NCI-H187 (cell line): ENCODE measurements at places on chromosomes 12 and 14.

- DNase-seq: no peak
Observed at GRCh38 chr14:33836900-33837577, 113.8 kb downstream of the EGLN3 start.

- DNase-seq: no peak
Observed at GRCh38 chr14:20818861-20819260, 16.2 kb upstream of the RNASE1 start.

DNA sequence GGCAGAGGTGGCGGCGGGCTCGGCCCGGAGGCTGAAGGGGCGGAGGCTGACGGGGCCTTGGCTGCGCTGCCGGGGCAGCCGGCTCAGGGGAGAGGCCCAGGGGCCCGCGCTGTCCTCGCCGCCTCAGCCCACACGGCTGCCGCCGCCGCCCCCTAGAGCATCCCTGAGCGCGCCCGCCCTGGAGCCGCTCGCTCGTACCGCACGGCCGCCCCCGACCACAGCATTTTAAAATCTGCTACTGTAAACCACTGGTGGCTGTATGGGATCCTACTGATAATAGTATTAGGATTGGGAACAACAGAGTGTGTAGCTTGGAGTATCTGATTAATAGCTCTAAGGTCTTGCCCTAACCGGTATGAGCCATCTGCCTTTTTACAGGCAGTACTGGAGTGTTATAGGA, 22.2 kb upstream of the EDDM3A start:
- DNase-seq: no peak

DNA sequence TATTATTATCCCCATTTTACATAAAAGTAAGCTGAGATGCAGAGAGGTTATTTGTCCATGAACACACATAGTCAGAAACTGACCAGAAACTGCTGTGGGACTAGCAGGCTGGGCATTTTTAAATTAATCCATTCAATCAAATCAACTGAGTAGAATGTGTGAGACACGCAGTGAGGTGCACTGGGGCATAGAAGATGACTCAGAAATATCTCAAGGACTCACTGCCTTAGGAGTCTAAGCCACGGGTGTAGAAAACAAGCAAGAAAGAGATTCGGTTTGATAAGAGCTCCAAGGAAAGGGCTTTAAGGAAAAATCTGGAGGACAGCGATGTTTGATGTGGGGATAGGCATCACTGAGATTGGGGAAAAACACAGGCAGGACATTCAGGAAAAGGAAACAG, 127.8 kb downstream of the ANO2 start:
- no peak for DNase-seq

- no peak for DNase-seq
Observed at GRCh38 chr12:100820314-100820713, 25.7 kb downstream of the ANO4 start.

GRCh38 chr14:75242546-75243273, 35.9 kb upstream of the FOS start:
- DNase-seq: no peak

- no peak for DNase-seq
Observed at GRCh38 chr12:113071135-113072112, 14.9 kb downstream of the DTX1 start.

- no peak for DNase-seq
Observed at GRCh38 chr12:116196752-116197718, 80.5 kb downstream of the MED13L start.

- DNase-seq: no peak
Observed at GRCh38 chr14:67199016-67199415, 9.8 kb downstream of the GARIN2 start.

GRCh38 chr12:99767809-99768208, 120.3 kb downstream of the GARIN6 start:
- DNase-seq: no peak

- DNase-seq: no peak
Observed at GRCh38 chr12:103560604-103561101, 26.4 kb upstream of the STAB2 start.

DNA sequence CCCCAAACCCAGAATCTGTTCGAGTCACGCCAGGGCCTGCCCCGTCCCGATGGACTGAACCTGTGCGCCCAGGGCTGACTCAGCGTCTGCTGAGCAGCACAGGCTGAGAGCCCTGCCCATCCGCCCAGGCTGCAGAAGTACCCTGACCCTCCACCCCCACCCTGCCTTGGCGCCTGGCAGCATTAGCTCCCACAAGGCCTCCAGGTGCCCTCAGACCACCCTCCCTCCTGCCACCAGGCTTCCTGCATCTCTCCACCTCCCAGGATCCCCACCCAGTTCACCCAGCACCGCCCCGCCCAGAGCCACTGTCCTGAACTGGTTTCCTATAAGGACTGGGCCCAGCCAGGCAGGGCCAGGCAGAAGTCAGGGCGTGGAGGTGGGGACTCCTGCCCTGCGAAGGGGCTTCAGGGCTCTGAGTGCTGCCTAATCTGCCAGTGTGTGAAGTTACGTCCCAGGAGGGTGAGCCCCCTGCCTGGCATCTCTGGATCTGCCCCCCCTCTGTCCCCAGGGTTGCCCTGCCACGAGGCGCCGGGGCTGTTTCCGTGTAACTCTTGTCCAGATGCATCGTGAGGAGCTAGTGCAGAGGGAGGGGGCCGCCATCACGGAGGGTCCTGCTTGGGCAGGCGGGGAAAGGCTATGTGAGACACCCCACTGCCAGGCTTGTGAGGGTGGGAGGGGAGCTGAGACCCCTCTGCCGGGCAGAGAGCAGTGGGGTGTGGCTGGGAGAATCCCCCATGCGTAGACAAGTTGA, 9.1 kb downstream of the ADSS1 start:
- no peak for DNase-seq
